ENCODE measurements at places on chromosomes 7 and 10. TPM values are rescaled to one million over a fixed set of nuclear protein-coding genes. Genes with fewer than 3 reads are reported as not detected.

Gene DOCK4
- total RNA-seq: 7.1 TPM

Gene SMKR1
- total RNA-seq: not detected

Gene PNLIP
- not detected for total RNA-seq

Gene NRAP
- total RNA-seq: not detected

Gene NOS3
- total RNA-seq: 2.9 TPM

Gene TMEM229A
- total RNA-seq: 0.26 TPM

Gene NUTM2B
- 0.70 TPM for total RNA-seq

Gene GRM8
- total RNA-seq: not detected

Gene CFAP70
- 0.23 TPM for total RNA-seq

Gene ASB10
- total RNA-seq: not detected

Gene PSD
- 12.1 TPM for total RNA-seq

Gene CYP26C1
- total RNA-seq: not detected

Gene PIK3CG
- total RNA-seq: not detected

Gene PGAM1
- total RNA-seq: 578 TPM

Gene HOXA10
- total RNA-seq: not detected

Gene FGL2
- total RNA-seq: 1.4 TPM

Gene PDZD7
- 0.35 TPM for total RNA-seq

Gene SHH
- not detected for total RNA-seq

Gene MYH16
- total RNA-seq: not detected

Gene AKR1C8
- total RNA-seq: not detected

Gene MACC1
- under 0.01 TPM for total RNA-seq

Gene BAMBI
- 112 TPM for total RNA-seq

Gene CPED1
- total RNA-seq: 6.1 TPM

Gene H2BK1
- total RNA-seq: not detected

Gene CYP17A1
- total RNA-seq: not detected

Gene SPDYE2B
- not detected for total RNA-seq

Gene VDAC2
- 179 TPM for total RNA-seq

Gene WEE2
- total RNA-seq: not detected

Gene TET1
- total RNA-seq: 5.4 TPM

Gene SPDYE2
- total RNA-seq: not detected

Gene TSPAN14
- total RNA-seq: 22.9 TPM

Gene CNNM1
- total RNA-seq: 2.2 TPM

Gene NFKB2
- 17.5 TPM for total RNA-seq

Gene KCP
- total RNA-seq: not detected

Gene ZSCAN25
- 10.1 TPM for total RNA-seq

Gene TMEM196
- 1.5 TPM for total RNA-seq

Gene SPDYE3
- not detected for total RNA-seq

Gene OR9A4
- not detected for total RNA-seq

Gene VAX1
- total RNA-seq: not detected

Gene EEF1AKMT2
- total RNA-seq: 14.0 TPM

Gene HGF
- total RNA-seq: 33.2 TPM
